ENCODE measurements at places on chromosomes 1 and 21.

- no peak for DNase-seq
These were observed 116.0 kb upstream of the ADGRL4 start for GRCh38 chr1:79122521-79122920.

DNA sequence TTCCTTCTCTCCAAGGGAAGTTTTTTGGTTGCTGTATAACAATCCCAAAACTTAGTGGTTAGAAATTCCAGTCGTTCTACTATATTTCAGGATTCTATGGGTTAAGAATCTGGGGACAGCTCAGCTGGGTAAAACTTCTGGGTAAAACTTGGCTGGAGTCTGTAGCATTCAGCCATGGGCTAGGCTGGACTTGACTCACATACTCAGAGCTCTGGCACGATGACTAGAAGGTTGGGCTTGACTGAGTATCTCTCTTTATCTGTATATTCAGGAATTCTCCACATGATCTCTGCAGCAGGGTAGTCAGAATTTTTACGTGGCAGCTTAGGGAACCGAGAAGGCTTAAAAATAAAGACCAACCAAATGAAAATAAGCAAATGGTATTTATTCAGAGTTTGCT is 28.2 kb upstream of the HRNR start:
- DNase-seq: no peak

GRCh38 chr21:45866551-45866950 is 115.0 kb upstream of the COL6A1 start:
- DNase-seq: no peak

GRCh38 chr1:223334156-223334555 is 29.8 kb downstream of the SUSD4 start:
- no peak for DNase-seq

DNA sequence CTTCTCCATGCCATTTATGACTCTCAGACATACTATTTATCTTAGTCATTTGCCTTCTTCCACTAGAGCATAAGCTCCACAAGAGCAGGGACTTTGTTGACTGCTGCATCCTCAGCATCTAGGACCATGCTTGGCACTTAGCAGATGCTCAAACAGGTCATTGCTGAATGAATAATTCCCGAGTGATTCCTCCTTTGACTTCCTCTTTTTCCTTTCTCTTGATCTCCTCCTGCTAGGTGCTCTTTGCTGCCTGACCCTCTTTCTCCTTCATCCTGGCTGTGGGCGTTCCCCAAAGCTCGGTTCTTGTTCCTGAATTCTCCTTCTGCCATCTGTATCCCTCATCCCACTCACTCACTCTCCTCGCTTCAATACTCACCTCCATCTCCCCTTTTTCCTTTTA is 23.5 kb downstream of the SYT6 start:
- no peak for DNase-seq
